Endothelial cell of coronary artery (primary cell): ENCODE measurements at places on chromosomes 7 and 10. TPM values are rescaled to one million over a fixed set of nuclear protein-coding genes. Genes with fewer than 3 reads are reported as not detected.

PIP4K2A gene
- 27.6 and 28.5 TPM in 2 replicates for total RNA-seq

GPC2 gene
- total RNA-seq, result 3.9 and 5.6 TPM in 2 replicates

LRRC61 gene
- total RNA-seq, result 0.19 TPM in 1 of 2 replicates, not detected in the other

PPP1R9A gene
- 1.3 and 2.6 TPM in 2 replicates for total RNA-seq

PSPH gene
- 32.0 and 56.0 TPM in 2 replicates for total RNA-seq

ACTR3C gene
- total RNA-seq, result 0.19 TPM in 1 of 2 replicates, not detected in the other

JAKMIP3 gene
- total RNA-seq, result under 0.01 TPM in 2 replicates

SEPTIN7 gene
- total RNA-seq, result 165 and 205 TPM in 2 replicates

RBP3 gene
- total RNA-seq, result not detected in 2 replicates

MRPL43 gene
- total RNA-seq, result 40.0 and 50.7 TPM in 2 replicates

SPDYE1 gene
- not detected in 2 replicates for total RNA-seq

TMEM270 gene
- total RNA-seq, result not detected in 2 replicates

MAGI2 gene
- 1.8 and 3.4 TPM in 2 replicates for total RNA-seq

FAM131B gene
- total RNA-seq, result 0.66 and 1.4 TPM in 2 replicates

CCL24 gene
- 0.28 TPM in 1 of 2 replicates, not detected in the other for total RNA-seq

ELN gene
- 0.09 and 1.6 TPM in 2 replicates for total RNA-seq

C7orf33 gene
- not detected in 2 replicates for total RNA-seq

CPXM2 gene
- total RNA-seq, result 0.45 and 5.1 TPM in 2 replicates

ADRA2A gene
- 0.09 and 0.18 TPM in 2 replicates for total RNA-seq

CISD1 gene
- 34.4 and 36.2 TPM in 2 replicates for total RNA-seq

UBE3C gene
- 83.9 and 95.1 TPM in 2 replicates for total RNA-seq

ARMC3 gene
- not detected in 2 replicates for total RNA-seq

MKLN1 gene
- 15.1 and 26.4 TPM in 2 replicates for total RNA-seq

IL2RA gene
- not detected in 2 replicates for total RNA-seq

C10orf143 gene
- 0.28 and 0.45 TPM in 2 replicates for total RNA-seq

CFAP43 gene
- under 0.01 and 0.09 TPM in 2 replicates for total RNA-seq

HMX3 gene
- total RNA-seq, result not detected in 2 replicates

LIPJ gene
- under 0.01 TPM in 1 of 2 replicates, not detected in the other for total RNA-seq

LRCH4 gene
- total RNA-seq, result 6.2 and 9.3 TPM in 2 replicates

PON3 gene
- total RNA-seq, result 0.09 and 0.66 TPM in 2 replicates

GRB10 gene
- 109 and 110 TPM in 2 replicates for total RNA-seq

MBLAC1 gene
- 1.7 and 2.2 TPM in 2 replicates for total RNA-seq

ADRB1 gene
- not detected in 2 replicates for total RNA-seq

OR2A42 gene
- total RNA-seq, result 0.09 TPM in 1 of 2 replicates, not detected in the other

CNNM1 gene
- under 0.01 TPM in 1 of 2 replicates, not detected in the other for total RNA-seq

COBL gene
- under 0.01 TPM in 1 of 2 replicates, not detected in the other for total RNA-seq

DPP6 gene
- total RNA-seq, result not detected in 2 replicates

NAPEPLD gene
- total RNA-seq, result 4.6 and 8.3 TPM in 2 replicates
